ENCODE measurements at places on chromosomes 2 and 18.

DNA sequence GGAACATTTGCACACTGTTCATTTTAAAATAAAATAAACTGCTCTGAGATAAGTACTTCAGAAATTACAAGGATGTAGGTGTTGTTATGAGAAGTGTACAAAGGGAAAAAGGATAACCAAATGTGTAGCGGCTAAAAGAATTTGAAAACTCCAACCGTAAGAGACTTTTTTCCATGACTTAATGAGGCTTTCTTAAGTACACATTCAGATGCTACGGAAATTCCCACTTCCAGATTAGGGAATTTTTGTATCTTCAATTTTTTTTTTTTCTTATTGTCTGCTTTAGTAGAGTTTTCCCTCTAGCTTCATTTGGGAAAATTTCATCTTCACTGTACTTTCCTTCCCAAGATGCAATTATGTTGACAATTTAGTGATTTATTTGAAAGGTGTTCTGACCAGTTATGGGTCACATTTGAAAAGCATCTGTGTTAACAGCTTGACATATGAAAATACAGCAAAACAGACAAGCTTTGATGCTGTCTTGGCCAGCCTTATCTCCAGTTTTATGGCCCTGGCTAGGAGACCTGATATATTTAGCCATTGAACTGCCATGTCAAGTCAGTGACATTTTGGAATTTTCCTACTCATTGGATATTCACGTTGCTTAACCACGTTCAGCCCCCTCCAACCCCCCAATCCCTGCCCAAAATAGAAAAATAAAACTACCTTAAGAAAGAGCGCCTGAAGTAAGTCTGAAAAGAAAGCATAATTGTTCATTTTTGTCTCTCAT lies 105.6 kb downstream of the FEZ2 start:
- no peak for DNase-seq

GRCh38 chr2:212392544-212392943 lies 146.1 kb downstream of the ERBB4 start:
- DNase-seq = no peak

DNA sequence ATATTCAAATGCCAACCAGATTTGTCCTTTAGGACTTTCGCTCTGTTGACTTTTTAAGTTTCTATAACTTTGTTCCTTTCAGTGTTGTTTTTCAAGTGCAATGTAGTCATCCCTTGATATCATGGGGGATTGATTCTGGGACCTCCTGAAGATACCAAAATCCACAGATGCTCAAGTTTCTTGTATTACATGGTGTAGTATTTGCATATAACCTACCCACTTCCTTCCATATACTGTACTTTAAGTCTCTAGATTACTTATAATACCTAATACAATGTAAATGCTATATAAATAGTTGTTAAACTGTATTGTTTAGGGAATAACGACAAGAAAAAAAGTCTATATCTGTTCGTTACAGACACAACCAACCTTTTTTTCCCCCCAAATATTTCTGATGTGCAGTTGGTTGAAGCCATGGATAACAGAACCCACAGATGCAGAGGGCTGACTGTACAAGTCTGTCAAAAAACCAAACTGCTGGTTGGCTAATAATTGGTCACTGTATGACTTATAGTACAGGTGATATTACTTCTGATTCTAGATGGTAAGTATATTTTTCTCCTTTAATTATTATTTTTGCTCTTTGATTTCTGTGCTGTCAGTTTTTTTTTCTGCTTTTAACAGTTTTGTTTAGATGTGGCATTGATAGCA lies 201.7 kb upstream of the STON1 start:
- DNase-seq = no peak

- DNase-seq = peak; percentile 44
Observed at GRCh38 chr18:38369772-38370690, 804.4 kb upstream of the CELF4 start.

GRCh38 chr2:38825956-38826355 lies 47.9 kb downstream of the GEMIN6 start:
- no peak for DNase-seq

- DNase-seq = no peak
Observed at GRCh38 chr2:165348441-165348840, 109.2 kb downstream of the SCN2A start.

DNA sequence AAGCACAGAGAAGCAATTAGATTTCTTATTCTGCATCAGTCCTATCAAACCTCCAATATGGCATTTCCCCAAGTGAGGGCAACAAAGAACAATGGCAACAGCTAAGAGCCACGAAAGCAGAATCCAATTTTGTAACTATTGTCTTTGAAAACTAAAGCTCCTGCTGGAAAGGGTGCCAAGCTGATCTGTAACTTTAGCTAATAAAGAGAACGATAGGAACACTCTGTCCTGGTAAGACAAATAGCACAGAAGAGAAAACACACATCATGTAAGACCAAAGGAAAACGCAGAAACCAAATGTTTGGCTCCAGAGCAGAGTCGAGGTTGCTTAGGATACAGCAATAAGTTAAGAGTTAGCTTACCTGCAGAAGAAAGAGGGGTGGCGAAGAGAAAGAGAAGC lies 160.5 kb downstream of the STK39 start:
- DNase-seq = no peak

All from GM12865 (cell line).